Urinary bladder (tissue), 4 donors: ENCODE measurements at places on chromosomes 1 and 21. TPM values are rescaled to one million over a fixed set of nuclear protein-coding genes. Genes with fewer than 3 reads are reported as not detected.

The C4BPB gene
- 0.46 TPM for polyA plus RNA-seq

DNA sequence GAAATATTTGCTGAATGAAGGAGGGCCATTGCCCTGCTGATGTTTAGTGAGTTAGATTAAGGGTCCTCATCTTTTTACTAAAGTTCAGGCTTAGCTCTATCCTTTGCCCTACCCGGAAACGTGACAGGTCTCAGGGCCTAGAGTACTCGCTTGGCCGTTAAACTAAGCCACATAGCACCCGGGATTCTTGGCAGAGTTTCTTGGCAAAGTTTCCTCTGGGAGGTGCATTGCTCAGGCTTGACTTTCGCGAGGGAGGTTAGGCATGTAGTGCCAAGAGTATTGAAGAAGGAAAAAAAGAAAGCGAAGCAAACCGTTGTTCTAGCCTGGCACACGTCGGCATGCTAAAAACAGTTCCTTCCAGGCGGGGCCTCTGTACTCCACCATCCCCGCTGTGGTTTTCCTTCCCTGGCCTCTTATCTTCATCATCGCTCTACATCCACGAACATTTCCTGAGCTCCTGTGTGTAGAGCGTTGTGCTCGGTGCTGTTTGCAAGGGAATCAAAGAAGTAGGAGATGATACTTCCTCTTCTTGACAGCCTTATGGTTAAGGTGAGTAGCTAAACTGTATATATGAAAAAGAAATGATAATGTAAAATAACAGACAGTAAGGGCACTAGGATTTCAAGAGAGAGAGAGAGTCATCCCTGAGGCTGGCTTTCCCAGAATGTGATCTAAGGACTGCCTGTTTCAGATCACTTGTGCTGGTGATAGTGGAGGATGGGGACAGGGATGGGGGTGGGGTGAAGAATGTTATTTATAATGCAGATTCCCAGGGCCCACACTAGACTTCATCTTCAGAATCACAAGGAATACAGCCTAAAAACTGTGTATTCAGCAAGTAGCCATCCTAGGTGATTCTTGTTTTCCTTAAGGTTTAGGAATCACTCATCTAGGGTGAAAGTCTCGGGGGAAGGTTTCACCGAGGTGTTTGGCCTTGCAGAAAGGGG, 18.8 kb downstream of the RNF220 start:
- DNase-seq = no peak

The FCRL1 gene
- polyA plus RNA-seq = 0.10 TPM

- no peak for DNase-seq
Observed at GRCh38 chr1:214446772-214447556, 104.4 kb downstream of the PTPN14 start.
